ENCODE measurements at places on chromosomes 3 and 15.

- no peak for DNase-seq
These were observed 120.4 kb upstream of the OSBPL11 start for GRCh38 chr3:125715651-125716050.

DNA sequence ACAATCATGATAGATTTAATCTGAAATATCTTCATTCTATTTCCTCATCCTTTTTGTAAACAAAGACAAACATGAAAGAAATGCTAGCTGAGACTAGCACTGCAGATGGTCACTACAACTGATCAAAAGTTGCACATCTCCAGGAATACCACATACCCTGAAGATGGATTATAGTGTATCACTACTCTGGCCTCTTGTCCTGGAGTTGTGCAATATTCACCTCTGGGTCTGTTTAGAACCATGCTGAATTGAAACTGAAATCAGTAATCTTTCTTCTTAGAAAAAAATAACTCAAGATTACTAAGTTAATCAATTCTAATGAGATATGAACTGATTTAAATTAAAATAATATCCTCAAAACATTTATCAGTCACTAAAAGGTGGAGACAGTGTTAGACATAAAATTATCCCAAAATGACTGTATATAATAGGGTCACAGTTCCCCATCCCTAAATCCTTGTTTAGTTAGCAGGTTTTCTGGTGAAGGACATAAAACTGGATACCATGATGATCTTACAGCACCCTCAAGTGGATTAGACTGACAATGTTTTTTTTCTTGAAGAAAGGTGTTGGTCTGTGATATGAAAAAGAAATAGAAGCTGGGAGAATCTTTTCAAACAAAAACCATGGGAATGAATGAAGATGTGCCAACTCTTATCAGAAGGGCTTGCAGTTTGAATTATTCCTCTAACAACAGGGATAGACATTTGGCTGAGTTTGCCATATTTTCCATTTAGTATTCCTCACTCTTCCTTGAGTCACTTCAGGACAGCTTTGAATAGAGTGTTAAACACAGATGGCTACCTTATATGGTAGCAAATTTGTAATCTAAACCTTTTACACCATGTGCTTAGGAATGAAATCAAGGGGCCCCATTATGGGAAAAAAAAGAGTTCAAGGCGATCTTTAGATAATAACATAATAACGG lies 7.1 kb upstream of the TTC14 start:
- no peak for DNase-seq

GRCh38 chr3:24096695-24097290 lies 151.7 kb downstream of the NR1D2 start:
- DNase-seq = no peak

DNA sequence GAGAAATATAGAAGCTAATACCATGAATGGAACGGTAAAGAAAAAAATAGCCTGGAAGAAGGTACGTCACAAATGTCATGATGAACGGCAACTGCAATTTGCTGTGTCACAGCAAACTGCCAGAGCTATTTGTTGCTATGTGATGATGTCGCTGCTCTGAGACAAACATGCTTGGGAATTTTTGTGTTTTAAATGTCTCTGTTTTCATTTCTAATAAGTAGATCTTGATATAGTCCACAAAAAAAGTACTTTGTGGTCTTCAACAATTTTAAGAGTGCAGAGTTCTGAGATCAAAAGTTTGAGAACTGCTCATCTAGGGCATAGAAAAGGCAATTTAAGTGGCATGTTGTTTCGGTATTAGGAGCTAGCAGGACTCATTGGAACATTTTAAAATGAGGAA lies 4.3 kb upstream of the NR1D2 start:
- no peak for DNase-seq
